Effector CD4-positive, alpha-beta T cell (primary cell): ENCODE measurements at places on chromosomes 11 and 22.

DNA sequence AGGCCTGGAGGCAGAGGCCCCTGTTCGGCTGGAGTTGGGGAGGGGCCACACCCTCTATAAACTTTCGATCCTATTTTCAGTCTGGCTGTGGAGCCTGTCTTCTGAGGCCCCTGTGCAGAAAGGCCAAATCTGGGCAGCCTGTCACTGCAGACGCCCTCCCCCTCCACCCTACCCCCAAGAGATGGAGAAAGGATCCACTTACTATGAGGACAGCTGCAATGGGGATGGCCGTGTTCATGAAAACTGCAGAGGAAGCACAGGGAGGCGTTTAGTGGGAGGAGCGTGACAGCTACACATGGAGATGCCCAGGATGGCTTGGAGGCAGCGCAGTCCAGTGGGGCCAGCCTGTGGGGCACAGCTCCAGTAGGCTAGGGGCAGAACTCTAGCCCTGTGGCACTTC, 43.5 kb upstream of the KCNJ11 start:
- DNase-seq, result no peak

GRCh38 chr11:11798586-11799438, 43.0 kb upstream of the USP47 start:
- DNase-seq, result peak; percentile 79

DNA sequence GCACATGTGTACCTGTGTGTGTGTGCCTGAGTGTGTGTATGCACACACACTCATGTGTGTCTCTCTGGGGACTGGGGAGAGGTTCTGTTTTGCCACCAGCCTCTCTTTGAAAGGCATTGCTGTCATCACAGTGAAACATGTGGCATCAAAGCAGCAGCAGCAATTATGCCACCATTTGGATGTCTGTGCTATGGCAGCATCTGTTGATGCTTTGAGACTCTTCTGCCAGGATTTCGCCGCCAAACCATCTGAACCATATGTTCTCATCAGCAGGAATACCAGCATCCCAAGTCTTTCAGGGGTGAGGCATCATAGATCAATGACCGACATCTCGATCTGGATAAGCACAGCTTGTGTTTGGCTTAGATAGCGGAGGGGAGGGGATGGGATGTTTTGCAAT, 168.6 kb downstream of the FAT3 start:
- DNase-seq, result no peak

- no peak for DNase-seq
Measured at GRCh38 chr11:21794306-21794705, 398.6 kb upstream of the ANO5 start.

DNA sequence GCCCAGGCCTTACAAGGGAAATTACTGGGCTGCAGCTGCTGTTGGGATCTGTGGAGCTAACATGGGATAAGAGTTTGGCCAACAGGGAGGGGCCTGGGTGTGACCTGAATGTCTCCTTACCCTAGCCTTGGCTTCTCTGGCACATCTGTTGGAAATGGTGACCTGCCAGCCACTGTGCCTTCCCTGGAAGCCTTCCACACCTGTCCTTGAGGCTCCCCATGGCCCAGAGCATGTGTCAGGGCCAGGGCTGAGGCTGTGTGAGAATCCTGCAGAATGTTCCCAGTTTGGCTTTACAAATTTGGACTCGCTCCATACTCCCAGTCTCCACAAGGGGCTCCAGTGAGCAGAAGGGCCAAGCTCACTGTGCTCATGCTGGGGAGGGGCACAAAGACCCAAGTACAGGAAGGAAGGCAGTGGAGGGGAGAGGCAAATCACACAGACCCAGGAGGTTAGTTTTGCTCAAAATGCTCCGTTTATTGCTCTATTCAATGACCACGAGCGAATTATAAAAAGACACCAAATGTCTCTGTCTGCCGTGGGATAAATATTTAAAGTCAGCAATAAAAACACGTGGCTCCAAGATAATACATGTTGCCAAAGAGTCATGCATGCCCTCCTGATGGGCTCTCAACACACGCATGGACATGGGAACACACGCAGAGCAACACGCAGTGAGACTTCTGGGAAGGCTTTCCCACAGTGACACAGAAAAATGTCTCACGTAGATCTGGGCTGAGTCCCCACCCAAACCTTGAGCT, 1.7 kb upstream of the IGSF22 start:
- DNase-seq, result peak; percentile 38

DNA sequence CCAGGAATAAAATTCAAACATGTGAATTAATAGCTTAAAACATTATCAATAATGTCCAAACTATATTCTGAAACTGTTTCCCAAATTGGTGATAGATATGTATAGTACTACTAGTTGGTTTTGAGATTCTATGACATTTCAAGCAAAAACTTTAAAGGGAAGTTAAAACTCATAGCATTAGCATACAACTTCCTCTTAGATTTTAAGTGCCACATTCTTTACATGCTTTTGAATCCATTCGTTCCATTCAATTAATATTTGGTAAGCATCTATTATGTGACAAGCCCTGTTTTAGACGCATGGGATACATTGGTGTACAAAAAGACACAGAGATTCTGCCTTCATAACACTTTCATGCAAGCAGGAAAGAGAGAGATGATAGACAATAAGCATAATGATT, 8.9 kb downstream of the PATL1 start:
- DNase-seq, result no peak

- no peak for DNase-seq
Measured at GRCh38 chr11:101441747-101442146, 142.1 kb downstream of the TRPC6 start.

DNA sequence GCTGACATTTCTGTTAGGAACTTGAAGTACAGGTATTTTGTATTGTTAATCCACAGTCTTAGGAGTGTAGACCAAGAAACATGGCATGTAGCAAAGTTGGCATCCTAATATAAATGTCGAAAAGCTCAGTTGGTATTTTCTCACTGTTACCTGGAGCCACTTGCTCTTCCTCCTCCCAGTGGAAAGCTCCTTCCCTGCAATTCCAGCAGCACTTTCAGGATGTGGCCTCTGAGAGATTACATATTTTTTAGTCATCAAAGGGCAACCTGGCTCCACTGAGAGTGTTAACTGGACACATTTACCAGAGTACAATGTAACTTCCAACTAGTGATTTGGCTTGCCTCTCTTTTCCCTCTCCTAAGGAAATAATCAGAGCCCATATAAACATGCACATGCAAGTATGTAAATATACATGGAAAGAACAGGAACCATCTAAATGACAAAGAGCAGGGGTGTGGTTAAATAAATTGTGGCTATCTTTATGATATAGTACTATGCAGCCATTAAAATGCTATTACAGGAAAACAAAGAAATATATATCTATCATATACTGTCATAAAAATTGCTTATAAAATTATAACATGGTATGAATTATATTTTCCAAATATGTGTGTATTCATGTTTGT, 14.3 kb upstream of the EED start:
- no peak for DNase-seq

GRCh38 chr11:121958323-121958970, 157.6 kb downstream of the BLID start:
- DNase-seq, result no peak

DNA sequence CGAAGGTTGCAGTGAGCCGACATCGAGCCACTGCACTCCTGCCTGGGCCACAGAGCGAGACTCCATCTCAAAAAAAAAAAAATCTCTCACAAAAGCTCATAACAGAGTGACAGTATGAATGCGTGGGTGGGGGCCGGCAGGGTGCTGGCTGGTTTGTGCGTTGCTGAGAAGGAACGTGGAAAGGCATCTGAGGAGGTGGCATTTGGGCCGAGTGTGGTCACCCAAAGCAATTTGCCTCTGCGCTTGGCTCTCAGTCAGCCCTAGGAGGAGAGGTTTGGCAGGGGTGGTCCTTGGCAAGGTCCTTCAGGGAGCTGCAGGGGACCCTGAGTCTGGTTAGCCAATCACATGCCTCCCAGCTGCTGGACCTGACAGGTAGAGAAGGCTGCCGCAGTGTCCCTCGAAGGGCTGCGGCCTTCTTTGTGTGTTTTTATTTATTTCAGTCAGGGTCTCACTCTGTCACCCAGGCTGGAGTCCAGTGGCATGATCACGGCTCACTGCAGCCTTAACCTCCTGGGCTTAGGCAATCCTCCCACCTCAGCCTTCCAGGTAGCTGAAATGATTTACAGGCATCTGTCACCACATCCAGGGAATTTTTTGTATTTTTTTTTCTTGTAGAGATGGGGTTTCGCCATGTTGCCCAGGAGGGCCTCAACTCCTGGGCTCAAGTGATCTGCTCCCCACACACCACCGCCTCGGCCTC, 23.5 kb upstream of the OSBPL5 start:
- no peak for DNase-seq

GRCh38 chr11:72511393-72512047, 77.2 kb upstream of the CLPB start:
- DNase-seq, result no peak

- no peak for DNase-seq
Measured at GRCh38 chr11:123186286-123186685, 8.8 kb downstream of the CLMP start.

DNA sequence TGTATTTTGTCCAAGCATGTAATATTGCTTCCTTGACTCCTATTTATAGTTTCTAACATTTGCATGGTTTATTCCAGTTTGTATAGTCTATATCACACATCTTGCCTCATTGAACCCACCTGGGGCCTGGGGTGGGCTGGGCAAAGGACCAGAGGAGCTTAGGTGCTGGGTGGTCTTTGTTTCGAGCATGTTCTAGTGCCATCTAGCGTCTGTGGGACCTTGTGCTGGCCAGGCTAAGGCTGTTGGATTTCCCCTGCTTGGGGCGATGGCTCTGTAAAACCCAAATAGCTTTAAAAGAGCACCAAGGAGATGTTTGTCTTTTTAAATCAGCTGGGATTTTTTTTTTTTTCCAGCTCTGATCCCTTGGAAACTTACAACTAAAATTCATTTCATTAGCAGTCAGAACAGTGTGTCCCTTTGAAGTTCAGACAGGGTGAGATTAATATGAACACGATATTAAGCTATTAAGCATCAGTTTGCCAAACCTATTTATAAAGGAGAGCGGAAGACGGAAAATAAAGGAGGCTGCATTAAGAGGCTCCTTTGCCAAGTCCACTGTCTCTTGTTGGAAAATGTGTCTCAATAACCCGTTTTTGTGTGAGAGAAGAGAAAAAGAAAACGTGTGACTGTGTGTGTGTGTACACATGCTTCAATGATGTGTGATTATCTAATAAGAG, 157.4 kb downstream of the COMMD9 start:
- DNase-seq, result no peak

- DNase-seq, result no peak
Measured at GRCh38 chr11:64461081-64461480, 102.1 kb downstream of the RPS6KA4 start.

- no peak for DNase-seq
Measured at GRCh38 chr22:45960477-45961386, 16.2 kb downstream of the WNT7B start.
